ENCODE measurements at places on chromosomes 7 and 10.

DNA sequence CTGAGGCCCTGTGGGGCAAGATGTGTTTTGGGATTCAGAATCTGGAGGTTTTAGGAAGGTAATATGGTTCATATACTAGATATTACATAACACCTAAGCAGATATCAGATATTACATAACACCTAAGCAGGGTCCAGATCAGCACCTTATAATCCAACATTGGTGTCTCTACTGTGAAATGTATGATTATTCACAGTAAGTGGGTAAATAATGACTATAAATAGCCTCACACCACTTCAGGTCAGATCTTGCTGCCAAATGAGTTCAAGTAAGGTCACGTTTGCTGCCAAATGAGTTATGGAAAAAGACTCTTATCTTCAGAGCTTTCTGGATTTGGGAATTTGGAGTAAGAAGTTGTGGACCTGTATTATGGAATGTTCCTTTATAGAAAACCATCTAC is 14.6 kb downstream of the ADRB1 start:
- DNase-seq = no peak

- no peak for DNase-seq
Measured at GRCh38 chr7:110442381-110442837, 648.5 kb upstream of the LRRN3 start.

DNA sequence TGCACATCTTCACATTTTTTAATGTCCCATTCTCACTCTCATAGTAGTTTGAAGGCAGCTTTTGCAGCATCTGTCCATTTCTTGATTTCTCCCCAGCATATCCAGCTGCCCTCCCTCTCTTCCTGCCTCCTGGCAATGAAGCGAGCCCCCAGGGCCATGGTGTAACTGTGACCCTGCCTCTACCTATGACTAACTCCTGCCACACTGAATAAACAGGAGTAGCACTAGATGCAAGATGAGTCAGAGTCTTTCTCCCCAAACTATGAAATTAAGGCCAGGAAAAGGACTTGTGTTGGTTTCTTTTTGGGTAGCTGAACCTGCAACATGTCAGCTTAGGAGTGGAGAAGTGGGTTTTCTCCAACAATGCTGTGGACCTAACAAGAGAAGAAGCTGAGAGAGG is 329.0 kb downstream of the RNLS start:
- DNase-seq = no peak

DNA sequence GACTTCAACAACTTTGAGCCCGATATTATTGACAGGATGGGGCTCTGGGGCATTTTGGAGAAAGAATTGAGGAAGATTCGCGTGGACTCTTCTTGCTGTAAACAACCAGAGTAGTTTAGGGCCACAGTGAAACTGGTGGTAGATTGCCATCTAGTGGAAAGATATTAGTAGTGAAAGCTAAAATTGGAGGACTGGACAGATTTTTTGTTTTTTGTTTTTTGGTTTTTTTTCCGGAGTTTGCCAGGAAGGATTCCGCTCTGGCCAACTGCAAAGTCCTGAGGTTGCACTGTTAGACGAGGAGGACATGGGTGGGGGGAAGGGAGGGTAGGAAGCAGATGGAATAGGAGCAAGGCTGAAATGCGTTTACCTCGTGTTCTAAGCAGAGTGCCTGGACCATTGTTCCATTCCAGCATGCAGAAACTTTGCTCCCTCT is 11.7 kb downstream of the NOBOX start:
- no peak for DNase-seq

DNA sequence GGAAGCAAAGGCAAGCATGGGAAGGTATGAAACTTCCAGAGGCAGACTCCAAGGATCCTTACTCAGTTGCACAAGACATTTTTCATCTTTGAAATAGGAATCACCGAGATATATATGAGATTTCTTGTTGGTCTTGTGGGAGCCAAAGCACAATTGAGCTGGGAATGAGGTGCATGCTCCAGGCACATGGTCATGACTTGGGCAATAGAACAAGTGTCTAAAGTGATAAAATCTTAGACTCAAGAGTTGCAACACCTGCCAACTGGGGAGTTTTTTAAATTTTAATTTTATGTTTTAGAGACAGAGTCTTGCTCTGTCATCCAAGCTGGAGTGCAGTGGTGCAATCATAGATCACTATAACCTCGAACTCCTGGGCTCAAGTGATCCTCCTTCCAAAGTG is 169.5 kb upstream of the ADCY1 start:
- DNase-seq = no peak

- no peak for DNase-seq
Measured at GRCh38 chr10:44804661-44805060, 106.5 kb upstream of the TMEM72 start.

GRCh38 chr7:53351681-53352080 is 316.2 kb downstream of the POM121L12 start:
- no peak for DNase-seq

DNA sequence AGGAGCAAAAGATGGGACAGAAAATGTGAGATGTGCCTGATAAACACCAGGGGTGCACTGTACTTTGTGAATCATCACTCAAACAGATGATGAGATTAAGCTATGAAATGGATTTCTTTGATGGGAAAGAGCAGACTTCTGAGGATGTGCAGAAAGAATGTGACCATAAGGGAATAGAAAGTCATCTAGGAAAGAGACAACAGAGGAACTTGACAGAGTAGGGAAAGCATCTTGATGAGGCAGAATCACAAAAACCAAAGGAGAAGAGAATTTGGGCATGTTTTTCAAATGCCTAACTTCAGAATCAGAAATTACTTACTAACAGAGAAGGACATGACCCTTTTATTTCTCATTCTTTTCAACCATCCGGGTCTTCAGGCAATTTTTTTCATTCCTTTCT is 82.4 kb upstream of the LRRTM3 start:
- no peak for DNase-seq

DNA sequence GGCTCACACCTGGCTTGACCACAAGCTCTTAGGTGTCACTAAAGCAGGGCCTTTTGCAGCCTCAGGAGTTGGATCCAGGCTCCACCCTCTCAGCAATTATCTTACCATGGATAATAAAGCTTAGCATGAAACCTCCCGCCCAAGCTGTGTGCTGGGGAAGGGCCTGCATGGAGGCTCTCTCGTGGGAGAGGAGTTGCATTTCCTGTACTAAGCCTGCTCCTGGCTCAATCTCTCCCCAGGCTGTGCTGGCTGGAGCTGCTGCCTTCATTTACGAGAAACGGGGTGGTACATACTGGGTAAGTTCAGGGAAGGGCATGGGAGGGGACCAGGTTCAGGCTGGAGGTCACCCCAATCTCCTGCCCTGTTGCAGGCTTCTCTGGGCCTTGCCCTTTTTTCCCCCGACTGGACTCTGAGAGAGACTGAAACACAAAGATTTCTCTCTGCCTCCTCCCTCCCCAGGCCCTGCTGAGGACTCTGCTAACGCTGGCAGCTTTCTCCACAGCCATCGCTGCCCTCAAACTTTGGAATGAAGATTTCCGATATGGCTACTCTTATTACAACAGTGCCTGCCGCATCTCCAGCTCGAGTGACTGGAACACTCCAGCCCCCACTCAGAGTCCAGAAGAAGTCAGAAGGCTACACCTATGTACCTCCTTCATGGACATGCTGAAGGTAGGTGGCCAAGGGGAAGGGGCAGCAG is 2.7 kb downstream of the TMEM176A start:
- no peak for DNase-seq

DNA sequence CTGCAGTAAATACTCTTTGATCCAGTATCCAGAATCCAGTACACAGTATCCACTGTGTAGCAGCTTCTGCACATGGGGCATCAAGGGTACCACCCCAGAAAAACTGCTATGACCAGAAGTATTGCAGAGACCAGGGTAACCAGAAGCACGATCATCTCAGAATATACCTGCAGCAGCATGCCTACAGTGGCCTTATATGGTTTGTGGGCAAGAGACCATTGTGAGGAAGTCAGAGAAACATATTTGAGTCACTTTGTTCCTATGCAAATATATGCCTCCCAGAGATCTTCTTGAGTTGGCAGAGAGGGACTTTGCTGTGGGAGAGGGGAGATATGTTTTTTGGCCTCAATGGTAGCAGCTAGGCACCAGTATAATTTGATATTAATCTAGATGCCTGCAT is 206.4 kb upstream of the LRRTM3 start:
- no peak for DNase-seq

DNA sequence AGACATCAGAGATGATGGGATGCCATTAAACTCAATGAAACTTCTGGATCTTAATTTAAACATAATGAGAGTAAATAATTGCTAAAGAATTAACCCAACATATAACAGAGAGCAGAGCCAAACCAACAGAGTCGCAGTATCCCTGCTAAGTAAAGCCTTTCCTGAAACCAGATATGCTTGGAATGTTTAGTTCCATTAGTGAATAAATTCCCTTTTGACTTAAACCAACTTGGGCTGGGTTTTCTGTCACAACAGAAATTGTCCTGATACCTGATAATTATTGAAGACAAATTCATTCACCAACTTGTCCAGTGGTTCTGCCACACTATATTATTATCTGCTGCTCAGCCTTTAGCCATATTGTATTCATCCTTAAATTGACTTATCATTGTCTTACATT is 286.7 kb downstream of the FZD1 start:
- no peak for DNase-seq

GRCh38 chr7:117323305-117323850 is 520 bp upstream of the WNT2 start:
- DNase-seq = no peak

- no peak for DNase-seq
Measured at GRCh38 chr7:150382123-150382843, 3.2 kb downstream of the ZNF775 start.

DNA sequence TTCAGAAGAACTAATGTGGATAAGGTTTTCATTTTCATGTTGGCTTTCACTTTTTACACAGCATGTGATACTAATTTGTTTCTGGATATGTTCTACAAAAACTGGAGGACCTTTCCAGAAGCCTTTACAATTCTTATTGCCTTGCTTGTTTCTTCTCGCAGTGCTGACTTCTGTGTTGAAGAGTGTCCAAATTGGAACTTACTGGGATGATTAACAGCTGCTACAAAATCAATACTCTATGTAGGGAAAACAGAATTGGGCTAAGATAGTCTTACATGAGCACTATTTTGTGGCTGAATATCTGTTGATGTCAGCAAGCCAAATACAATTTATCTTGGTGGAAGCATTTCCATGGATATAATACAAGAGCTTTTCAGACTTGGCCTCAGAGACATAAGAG is 351.2 kb downstream of the DGKB start:
- no peak for DNase-seq

DNA sequence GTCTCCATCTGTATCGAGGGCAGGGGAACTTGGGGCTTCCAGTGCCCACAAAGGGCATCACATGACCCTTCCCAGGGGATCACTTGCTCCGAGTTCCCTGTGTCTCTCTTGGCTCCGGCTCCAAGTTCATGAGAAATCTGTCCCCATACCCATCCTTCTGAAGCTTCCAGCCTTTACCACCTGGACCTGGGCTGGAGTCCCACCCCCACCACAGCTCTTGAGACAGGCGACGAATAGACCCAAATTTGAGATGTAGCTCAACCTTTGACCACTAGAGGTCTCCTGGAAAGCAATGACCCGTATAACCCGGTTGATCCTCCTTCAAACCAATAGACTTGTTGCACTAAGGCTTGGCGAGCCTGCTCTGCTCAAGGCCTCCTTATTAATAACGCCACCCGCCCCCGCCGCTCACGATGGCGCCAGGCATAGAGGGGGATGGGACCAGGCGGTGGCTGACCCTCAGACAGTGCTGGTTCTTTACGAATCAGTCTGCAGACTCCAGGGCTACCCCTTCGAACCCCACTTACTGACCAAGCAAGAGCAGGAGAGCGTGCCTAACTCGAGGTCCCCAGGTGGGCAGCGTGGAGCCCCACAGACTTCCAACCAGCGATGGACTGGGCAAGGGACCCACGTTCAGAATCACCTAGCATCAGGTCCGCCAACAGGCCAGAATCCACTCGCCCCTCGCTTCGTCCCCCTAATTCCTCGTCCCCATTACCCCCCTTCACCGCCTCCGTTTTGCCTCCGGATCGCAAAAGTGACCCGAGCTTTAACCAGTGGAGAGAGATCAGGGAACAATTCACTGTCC is 4.4 kb upstream of the ARID5B start:
- peak; percentile 49 for DNase-seq

DNA sequence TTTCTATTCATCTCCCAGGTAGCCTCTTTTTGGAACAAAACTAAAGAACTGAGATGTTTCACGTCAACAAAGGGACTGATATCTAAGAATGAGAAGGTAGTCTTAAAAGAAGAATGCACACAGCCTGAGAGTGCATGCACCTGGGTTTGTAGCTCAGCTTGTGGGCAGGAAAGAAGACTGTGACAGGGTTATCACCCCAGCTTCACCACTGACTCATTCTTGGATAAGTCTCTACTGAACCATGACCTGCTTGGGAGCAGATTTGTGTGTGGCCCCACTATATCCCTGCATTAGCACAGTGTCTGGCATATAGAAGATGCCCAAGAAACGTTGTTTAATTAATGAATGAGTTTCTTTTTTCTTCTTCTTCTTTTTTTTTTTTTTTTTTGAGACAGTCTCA is 187.5 kb downstream of the GPAM start:
- DNase-seq = no peak

DNA sequence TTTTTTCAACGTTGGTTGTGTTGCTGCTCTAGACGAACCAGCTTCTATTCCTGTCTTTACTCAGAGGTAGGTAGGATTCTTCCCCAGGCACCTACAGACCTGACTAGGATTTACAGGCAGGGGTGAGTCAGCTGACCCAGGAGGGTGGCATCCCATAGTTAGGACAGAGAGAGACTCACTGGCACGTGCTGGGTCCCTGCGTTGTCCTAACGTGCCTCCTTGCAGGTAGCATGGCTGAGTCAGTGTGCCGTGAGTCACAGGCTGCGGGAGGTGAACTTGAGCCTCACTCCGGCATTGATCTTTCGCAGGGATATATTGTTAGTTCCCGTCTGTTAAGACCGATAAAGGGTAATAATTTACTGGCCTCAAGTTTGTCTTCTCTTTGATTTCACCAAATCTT is 96.5 kb downstream of the PFKFB3 start:
- DNase-seq = no peak
